Transverse colon (tissue), 4 donors: ENCODE measurements at places on chromosomes 4 and X.

DNA sequence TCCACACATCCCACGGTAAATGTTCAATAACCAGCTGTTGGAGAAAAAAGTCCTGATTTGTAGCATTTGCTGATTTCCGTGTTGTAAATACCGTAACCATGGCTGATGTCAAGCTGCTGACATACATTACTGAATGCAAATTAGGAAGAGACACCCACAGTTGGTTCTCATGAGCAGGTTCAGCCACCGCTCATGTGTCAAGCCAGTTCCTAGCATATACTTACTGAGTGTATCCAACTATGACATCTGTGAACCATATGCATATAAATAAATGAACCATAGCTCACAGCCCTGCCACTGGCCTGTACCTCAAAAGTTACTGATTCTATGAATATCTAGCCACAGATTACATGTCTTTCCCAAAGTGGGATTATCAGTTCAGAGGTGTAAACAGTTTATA, 29.5 kb downstream of the FHDC1 start:
- DNase-seq = no peak
- no peak overlapping the region for H3K27ac ChIP-seq
- H3K4me1 ChIP-seq = no peaks in the 10 kb centered on the region
- no peaks in the 10 kb centered on the region for H3K36me3 ChIP-seq
- no peaks in the 10 kb centered on the region for H3K27me3 ChIP-seq
- no peak overlapping the region for H3K4me3 ChIP-seq

GRCh38 chrX:15413101-15413500, 28.9 kb upstream of the VEGFD start:
- H3K27me3 ChIP-seq = no peaks in the 10 kb centered on the region
- DNase-seq = no peak
- H3K36me3 ChIP-seq = no peaks in the 10 kb centered on the region
- H3K4me3 ChIP-seq = no peak overlapping the region
- H3K4me1 ChIP-seq = no peaks in the 10 kb centered on the region
- H3K27ac ChIP-seq = no peak overlapping the region

DNA sequence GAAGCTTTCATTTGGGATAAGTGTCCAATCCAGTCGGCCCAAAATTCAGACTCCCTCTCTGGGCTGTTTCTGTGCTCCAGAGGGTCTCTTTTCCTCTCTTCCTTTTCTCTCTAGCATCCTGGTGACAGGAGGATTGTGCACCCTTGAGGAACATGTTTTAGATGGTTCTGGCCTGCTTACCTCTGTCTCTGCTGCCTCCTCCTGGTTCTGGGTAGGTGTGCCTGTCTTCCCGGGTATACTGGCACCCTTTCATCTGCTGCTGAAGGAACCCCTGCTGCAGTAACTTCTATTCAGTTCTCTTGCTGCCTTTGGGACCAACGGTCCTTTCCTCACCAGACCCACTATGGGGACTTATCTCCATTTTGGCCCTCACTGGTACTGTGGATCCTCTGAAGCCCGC, 53.2 kb downstream of the HMGB2 start:
- H3K4me1 ChIP-seq = no peaks in the 10 kb centered on the region
- no peaks in the 10 kb centered on the region for H3K27me3 ChIP-seq
- no peak overlapping the region for H3K4me3 ChIP-seq

DNA sequence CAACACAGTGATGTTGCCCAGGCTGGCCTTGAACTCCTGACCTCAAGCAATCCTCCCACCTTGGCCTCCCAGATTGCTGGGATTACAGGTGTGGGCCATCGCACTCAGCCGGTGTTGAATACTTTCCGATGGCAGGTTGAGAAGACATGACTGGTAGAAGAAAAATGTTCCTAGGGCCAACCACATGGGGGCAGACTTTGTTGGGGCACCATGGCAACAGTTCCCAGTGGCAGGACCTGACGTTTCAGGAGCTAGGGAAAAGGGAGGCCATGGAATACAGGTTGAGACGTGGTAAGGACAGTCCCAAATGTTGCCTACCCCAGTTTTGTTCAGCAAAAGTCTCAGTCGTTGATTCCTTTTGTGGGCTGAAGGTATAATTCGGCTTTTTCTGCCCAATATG, 134.6 kb downstream of the ASMT start:
- no peak overlapping the region for H3K27ac ChIP-seq
- no peaks in the 10 kb centered on the region for H3K27me3 ChIP-seq
- no peak overlapping the region for H3K4me3 ChIP-seq
- H3K4me1 ChIP-seq = no peaks in the 10 kb centered on the region
- no peak for DNase-seq

- DNase-seq = no peak
- no peak overlapping the region for H3K4me3 ChIP-seq
- no peaks in the 10 kb centered on the region for H3K4me1 ChIP-seq
- no peaks in the 10 kb centered on the region for H3K36me3 ChIP-seq
Measured at GRCh38 chrX:9829308-9830267, 43.4 kb downstream of the SHROOM2 start.

GRCh38 chrX:85859426-85859825, 187.9 kb downstream of the CHM start:
- DNase-seq = no peak
- H3K4me3 ChIP-seq = no peak overlapping the region
- no peaks in the 10 kb centered on the region for H3K27me3 ChIP-seq
- H3K4me1 ChIP-seq = no peaks in the 10 kb centered on the region
- no peaks in the 10 kb centered on the region for H3K36me3 ChIP-seq

DNA sequence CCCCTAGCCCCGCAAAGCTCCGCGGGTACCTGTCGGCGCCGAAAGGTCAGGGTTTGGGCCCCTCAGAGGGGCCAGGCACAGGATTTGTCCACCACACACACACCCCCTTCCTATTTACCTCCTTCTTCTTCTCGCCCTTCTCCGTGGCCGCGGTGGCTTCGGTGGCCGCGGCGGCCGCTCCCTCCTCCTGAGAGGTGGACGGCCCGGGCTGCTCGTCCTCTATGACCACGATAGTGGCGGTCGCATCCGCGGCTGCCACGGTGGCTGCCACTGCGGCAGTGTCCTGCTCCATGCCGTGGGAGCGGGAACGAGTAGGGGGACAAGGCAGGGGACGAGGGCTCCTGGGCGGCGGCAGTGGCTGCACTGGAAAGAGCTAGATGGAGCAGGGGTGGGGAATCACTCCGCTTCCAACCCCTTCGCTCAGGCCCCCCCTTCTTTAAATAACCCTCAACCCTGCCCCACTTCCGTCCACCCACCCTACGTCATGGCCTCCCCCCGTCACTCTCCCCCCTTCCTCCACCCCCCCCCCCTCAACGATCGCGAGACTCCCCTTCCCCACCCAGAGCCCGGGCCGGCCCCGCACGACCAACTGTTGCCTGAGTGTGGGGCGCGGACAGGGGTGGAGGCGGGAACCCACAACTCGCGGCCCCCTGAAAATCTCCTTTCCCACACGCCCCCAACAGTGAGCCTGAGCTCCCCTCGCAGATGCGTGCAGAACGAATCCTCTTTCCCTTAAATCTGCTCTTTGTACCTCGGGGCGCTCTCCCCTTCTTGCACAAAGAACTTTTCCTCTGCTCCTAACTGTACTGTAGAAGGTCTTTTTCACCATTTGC, at the start of gene SMARCA1:
SMARCA1 (minus strand) TSS at position 412 of the 833 bp plus-strand sequence; CDS start at position 292, 120 bp downstream.
- H3K36me3 ChIP-seq = no peaks in the 10 kb centered on the region
- peaks cover 11% of the 10 kb centered on the region for H3K27me3 ChIP-seq
- H3K27ac ChIP-seq = peak within 1 kb of the TSS; percentile 88
- peak; percentile 17 for DNase-seq
- no peaks in the 10 kb centered on the region for H3K4me1 ChIP-seq
- H3K4me3 ChIP-seq = peak within 1 kb of the TSS; percentile 48

DNA sequence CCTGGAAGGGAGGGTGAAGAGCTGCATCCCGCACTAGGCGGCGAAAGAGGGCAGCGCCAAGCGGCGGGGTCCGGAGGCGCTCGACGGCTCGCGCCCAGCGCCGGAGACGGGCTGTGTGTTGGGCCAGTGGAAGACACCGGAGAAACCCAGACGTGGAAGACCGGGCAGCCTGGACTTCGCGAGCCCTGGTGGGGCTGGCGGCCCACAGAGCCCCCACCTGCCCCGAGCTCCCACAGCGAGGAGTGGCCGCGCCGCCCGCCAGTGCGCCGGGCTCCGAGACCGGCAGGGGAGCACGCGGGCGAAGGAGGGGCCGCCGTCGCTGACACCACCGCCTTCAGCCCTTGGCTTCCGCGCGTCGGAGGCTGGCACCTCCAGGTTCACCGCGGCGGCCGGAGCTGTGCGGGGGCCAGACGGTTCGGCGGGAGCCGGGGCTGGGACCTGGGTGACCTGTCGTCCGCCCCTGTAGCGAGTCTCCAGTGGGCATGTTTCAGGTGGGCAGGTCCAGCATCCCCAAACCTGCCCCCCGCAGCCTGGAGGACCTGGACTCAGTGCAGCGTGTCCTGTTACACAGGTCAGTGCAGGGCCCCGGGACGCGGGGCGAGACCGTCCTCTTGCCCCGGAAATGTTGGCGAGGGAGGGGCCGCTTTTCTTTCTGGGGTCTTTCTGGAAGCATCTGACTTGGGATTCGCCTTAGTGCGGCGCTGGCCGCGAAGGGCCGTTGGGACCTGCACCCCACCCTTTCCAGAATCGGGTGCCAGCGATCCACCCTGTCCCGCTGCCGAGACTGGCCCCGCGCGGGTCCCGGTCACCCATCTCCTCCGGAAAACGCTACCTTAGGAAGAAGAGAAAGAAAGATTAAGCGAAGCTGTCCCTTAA, 9.6 kb upstream of the INTU start:
- no peaks in the 10 kb centered on the region for H3K36me3 ChIP-seq
- peaks cover 19% of the 10 kb centered on the region for H3K4me1 ChIP-seq
- H3K4me3 ChIP-seq = peak overlapping the region; percentile 33
- H3K27me3 ChIP-seq = peaks cover 66% of the 10 kb centered on the region
- DNase-seq = peak; percentile 13

DNA sequence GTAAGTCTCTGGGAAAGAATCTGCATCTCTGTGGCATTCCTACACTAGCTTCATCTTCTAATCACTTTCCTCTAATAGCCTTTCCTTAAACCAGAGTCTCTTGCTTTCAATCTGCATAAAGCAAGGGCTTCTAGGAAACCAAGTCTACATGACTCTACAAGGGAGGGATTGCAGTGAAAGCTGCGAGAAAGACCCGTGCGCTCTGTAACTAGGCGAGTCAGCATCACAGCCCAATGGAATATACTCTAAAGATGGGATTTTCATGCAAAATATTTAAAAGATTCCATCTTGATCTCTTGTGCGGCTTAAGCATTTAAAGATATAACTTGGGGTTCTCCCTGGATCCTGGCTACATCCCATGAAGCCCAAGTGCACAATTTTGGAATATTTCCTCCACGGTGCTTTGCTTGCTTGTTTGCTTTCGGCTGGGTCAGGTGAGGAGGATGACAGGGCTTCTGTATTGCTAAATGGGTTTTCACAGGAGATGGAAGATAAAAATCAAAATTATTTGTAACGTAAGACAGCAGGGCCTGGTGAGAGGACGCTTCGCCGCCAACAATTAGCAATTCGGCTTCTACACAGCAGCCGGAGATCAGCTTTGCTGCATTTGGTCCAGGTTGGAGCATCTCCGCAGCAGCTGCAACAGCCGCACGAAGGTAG, 687 bp upstream of the GRIA2 start:
- no peaks in the 10 kb centered on the region for H3K36me3 ChIP-seq
- H3K4me3 ChIP-seq = no peak overlapping the region
- DNase-seq = no peak
- H3K27me3 ChIP-seq = peaks cover 64% of the 10 kb centered on the region
- no peak overlapping the region for H3K27ac ChIP-seq

- no peaks in the 10 kb centered on the region for H3K36me3 ChIP-seq
- H3K27me3 ChIP-seq = no peaks in the 10 kb centered on the region
- no peaks in the 10 kb centered on the region for H3K4me1 ChIP-seq
- H3K27ac ChIP-seq = no peak overlapping the region
- no peak for DNase-seq
Measured at GRCh38 chrX:17020851-17021821, 74.7 kb downstream of the REPS2 start.

DNA sequence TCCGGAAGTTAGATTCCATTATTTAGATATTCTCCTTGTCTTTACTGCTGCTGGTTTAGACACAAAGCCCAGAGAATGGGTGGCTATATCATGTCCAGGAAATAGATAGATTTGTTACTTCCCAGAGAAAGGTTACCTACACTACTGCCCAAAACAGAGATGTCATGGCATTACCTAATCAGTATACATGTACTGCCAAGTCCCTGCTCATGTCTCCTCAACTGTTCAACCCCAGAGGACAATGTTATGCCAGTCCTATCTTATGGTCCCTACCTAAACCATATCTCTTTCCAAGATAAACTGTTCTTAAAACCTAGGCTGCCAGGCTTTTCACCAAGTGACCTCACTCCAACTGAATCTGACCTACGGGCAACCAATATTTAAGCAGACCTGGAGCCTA, 209.5 kb upstream of the AR start:
- no peak overlapping the region for H3K27ac ChIP-seq
- no peaks in the 10 kb centered on the region for H3K27me3 ChIP-seq

- H3K36me3 ChIP-seq = no peaks in the 10 kb centered on the region
- H3K27ac ChIP-seq = no peak overlapping the region
- no peaks in the 10 kb centered on the region for H3K4me1 ChIP-seq
- H3K27me3 ChIP-seq = no peaks in the 10 kb centered on the region
Measured at GRCh38 chr4:95610061-95610569, 61.3 kb upstream of the UNC5C start.
